ENCODE measurements at places on chromosomes 1 and 21.

- peak; percentile 51 for DNase-seq
Measured at GRCh38 chr1:205435578-205436573, 14.0 kb upstream of the LEMD1 start.

GRCh38 chr1:155295183-155295941, 5.9 kb downstream of the PKLR start:
- DNase-seq: no peak

- DNase-seq: no peak
Measured at GRCh38 chr1:225343618-225344017, 84.2 kb downstream of the LBR start.

GRCh38 chr1:21397813-21398188, 42.1 kb upstream of the NBPF3 start:
- no peak for DNase-seq

Measured in NCI-H187 treated with DMSO at 0.1 percent for 48 hours (cell line).